ENCODE measurements at places on chromosomes 16 and 17. TPM values are rescaled to one million over a fixed set of nuclear protein-coding genes. Genes with fewer than 3 reads are reported as not detected.

FOXJ1 gene
- total RNA-seq = not detected

KRTAP4-2 gene
- total RNA-seq = not detected

CEP112 gene
- total RNA-seq = 4.8 TPM

TMIGD1 gene
- not detected for total RNA-seq

DBF4B gene
- 2.3 TPM for total RNA-seq
